B cell (primary cell): ENCODE measurements at places on chromosomes 2 and 18. TPM values are rescaled to one million over a fixed set of nuclear protein-coding genes. Genes with fewer than 3 reads are reported as not detected.

DNA sequence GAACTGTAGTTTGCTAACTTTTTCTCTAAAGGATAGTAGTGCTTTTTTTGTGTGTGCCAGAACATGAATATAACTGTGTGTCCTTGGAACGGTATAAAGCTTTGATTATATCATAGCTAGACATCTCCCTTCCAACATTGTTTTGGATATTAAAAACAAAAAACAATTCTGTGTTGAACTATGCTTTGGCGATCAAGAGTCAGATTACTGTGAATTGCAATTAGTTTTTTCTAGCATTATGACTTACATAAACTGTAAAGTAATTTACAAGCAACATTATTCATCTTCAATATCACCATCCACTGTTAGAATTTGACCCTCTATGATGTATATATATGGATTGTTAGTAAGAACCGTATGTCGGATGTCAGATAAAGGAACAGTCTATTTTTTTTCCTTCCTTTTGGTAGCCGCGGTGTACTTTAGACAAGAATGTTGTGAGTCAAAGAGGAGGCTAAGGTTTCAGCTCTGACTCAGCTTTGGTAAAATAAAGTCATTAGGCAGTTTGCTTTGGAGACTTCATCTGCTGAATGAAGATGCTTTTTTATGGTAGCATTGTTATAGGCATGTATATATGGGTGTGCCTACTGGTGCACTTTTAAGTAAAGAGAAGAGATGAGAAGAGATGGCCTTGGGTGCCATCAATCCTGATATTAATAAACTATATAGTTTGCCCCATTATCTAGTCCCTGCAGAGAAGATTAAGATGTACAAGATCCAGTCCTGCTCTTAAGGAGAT, 76.4 kb downstream of the LTBP1 start:
- H3K4me1 ChIP-seq: no peaks in the 10 kb centered on the region
- no peak for DNase-seq
- H3K27me3 ChIP-seq: no peaks in the 10 kb centered on the region
- H3K4me3 ChIP-seq: no peak overlapping the region

GRCh38 chr2:203594541-203594940, 59.4 kb upstream of the RAPH1 start:
- peaks cover 13% of the 10 kb centered on the region for H3K4me1 ChIP-seq
- H3K4me3 ChIP-seq: no peak overlapping the region
- H3K27me3 ChIP-seq: no peaks in the 10 kb centered on the region
- no peak for DNase-seq

DNA sequence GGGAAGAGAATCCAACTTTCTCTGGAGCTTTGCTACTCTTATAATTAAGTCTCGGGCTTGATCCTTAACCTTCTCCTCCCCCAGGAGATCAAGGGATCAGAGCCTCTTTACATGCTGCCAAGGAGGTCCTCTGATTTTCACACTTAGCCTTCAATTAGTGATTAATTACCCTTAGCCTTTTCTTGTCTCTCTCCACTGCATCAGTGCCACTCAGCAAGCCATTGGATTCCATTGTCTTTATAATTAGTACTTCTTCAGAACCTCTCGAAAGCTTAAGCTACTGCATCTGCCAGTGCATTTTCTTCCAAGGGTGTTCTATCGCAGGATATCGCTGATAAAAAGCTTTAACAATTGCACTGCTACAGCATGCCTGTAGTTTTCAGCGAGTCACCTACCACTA, 477.0 kb upstream of the MEIS1 start:
- H3K27me3 ChIP-seq: no peaks in the 10 kb centered on the region
- no peak overlapping the region for H3K27ac ChIP-seq
- no peaks in the 10 kb centered on the region for H3K4me1 ChIP-seq
- H3K36me3 ChIP-seq: no peaks in the 10 kb centered on the region
- no peak overlapping the region for H3K4me3 ChIP-seq
- no peak for DNase-seq

GRCh38 chr2:45030553-45030952, 21.3 kb upstream of the SIX2 start:
- no peaks in the 10 kb centered on the region for H3K4me1 ChIP-seq
- no peak for DNase-seq
- no peak overlapping the region for H3K4me3 ChIP-seq

Gene MZT2B
- total RNA-seq: 140 and 152 TPM in 2 replicates
